ENCODE measurements at places on chromosomes 3 and 15.

GRCh38 chr3:184543843-184544512, 17.6 kb upstream of the EPHB3 start:
- peak; percentile 84 for DNase-seq

- DNase-seq: no peak
Measured at GRCh38 chr3:38100498-38100897, 36.4 kb downstream of the ACAA1 start.

DNA sequence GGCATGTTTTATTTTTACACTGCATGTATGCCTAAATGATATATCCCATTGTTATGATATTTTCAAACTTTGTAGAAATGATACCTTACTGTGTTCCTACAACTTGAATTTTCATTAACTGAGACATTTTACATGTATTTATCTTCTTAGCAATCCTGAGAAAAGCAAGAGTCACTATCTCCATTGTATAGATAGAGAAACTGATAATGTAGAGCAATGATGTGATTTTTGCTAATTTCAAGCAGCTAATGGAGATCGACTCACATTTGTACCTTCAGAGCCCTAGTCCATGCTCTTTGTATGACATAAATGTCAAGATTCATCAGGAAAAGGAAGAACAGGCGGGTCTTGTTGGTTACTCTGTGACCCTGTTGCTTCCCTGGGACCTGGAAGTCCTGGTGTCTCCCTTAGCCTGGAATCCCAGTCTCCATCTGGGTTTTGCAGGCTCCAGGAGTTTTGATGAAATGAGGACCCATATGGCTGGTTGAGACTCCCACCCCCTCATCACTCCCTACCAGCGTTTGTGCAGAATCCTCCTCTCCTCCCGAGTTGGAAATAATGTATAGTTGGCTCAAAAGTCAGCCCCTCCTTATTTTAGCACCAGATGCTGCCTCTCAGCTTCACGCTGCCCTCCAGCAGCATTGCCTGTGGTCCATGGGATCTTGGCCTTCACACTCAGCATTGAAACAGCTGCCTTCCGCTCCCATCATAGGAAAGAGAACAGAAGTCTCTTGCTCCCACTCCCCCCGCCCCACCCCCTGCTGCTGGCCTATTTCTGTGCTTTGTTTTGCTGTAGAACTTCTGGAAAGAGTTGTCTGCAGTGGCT, 67.1 kb downstream of the APBA2 start:
- no peak for DNase-seq

DNA sequence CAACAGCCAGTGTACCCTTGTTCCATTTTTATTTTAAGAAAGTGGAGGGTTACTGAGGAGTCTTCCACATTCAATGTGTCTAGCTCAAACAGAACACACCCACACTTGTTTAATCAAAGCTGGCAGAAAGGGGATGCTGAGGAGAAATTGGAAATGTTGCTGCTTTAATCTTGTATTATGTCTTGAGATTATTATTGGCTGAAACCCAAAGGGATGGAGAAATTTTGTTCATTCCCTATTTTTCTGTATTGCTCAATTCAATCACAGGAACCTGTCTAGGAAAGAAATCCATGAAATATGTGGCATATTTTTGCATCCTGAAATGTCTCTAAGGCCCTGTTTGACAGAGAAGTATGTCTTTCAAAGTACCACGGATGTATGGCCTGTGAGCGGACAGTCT, 238.0 kb downstream of the MYRIP start:
- DNase-seq: no peak
